Naive thymus-derived CD4-positive, alpha-beta T cell (primary cell): ENCODE measurements at places on chromosomes 3 and 15. TPM values are rescaled to one million over a fixed set of nuclear protein-coding genes. Genes with fewer than 3 reads are reported as not detected.
A peak's percentile ranks its signal among the peaks of the same experiment; 100 is the strongest.

GRCh38 chr3:48208076-48208475 lies 15.2 kb upstream of the CAMP start:
- no peaks in the 10 kb centered on the region for H3K27me3 ChIP-seq
- H3K4me3 ChIP-seq = no peak overlapping the region
- H3K27ac ChIP-seq = no peak overlapping the region
- H3K36me3 ChIP-seq = no peaks in the 10 kb centered on the region
- DNase-seq = no peak

GRCh38 chr3:78258798-78259197 lies 1218.9 kb downstream of the ROBO2 start:
- H3K27ac ChIP-seq = no peak overlapping the region
- H3K4me1 ChIP-seq = no peaks in the 10 kb centered on the region
- H3K36me3 ChIP-seq = no peaks in the 10 kb centered on the region

DNA sequence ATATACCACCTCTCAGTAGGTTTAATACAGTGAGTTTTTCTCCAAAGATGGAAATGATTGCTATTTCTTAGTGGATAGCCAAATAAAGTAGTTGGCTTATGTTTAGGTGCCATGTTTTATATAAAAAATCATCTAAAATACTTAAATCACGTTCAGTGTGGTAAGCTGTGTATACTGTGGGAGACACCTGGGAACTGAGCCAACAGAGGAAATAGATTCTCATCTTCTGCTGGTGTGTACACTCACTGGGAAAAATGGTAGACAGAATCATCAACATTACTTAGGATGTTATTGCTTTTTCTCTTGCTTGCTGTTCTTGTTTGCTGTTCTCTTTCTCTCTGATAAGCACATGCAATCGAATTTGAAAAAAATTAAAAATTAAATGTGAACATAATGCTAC lies 112.6 kb upstream of the MB21D2 start:
- no peaks in the 10 kb centered on the region for H3K27me3 ChIP-seq
- no peak overlapping the region for H3K27ac ChIP-seq
- no peaks in the 10 kb centered on the region for H3K4me1 ChIP-seq
- no peaks in the 10 kb centered on the region for H3K36me3 ChIP-seq
- no peak overlapping the region for H3K4me3 ChIP-seq

Gene GP9
- not detected for total RNA-seq

Gene CTNNB1
- total RNA-seq = 227 TPM

- no peaks in the 10 kb centered on the region for H3K27me3 ChIP-seq
- H3K4me3 ChIP-seq = no peak overlapping the region
- H3K36me3 ChIP-seq = no peaks in the 10 kb centered on the region
- no peak for DNase-seq
- no peaks in the 10 kb centered on the region for H3K4me1 ChIP-seq
- no peak overlapping the region for H3K27ac ChIP-seq
These were observed 10.2 kb upstream of the CHRNA7 start for GRCh38 chr15:32020156-32020555.

- no peaks in the 10 kb centered on the region for H3K36me3 ChIP-seq
- no peak overlapping the region for H3K27ac ChIP-seq
- DNase-seq = no peak
- H3K4me1 ChIP-seq = no peaks in the 10 kb centered on the region
- no peaks in the 10 kb centered on the region for H3K27me3 ChIP-seq
These were observed 11.0 kb upstream of the FBLN2 start for GRCh38 chr3:13537909-13538296.

GRCh38 chr3:126389112-126389793 lies 5.5 kb upstream of the CFAP100 start:
- no peaks in the 10 kb centered on the region for H3K36me3 ChIP-seq
- no peaks in the 10 kb centered on the region for H3K27me3 ChIP-seq
- peak; percentile 49 for DNase-seq
- H3K4me3 ChIP-seq = no peak overlapping the region
- H3K4me1 ChIP-seq = no peaks in the 10 kb centered on the region

DNA sequence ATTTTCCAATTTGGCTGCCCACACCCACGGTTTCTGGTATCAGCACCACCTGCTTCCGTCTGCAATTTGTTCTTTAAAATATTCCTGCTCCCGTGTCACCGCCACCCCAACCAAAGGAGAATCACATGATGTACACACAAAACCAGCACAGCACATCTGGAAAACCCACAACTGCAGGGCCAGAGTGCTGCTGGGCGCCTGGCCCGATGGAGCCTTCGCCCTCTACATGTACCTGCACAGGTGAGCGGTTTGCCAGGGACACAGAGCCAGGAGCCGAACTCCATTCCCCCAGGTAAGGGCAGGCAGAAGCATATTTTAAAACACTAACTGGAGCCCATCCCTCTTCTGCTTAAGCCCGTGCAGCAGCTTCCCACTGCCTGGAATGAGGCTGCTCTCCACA lies 75.6 kb downstream of the ADAMTS17 start:
- no peak overlapping the region for H3K4me3 ChIP-seq
- H3K4me1 ChIP-seq = no peaks in the 10 kb centered on the region
- H3K27ac ChIP-seq = no peak overlapping the region
- H3K36me3 ChIP-seq = no peaks in the 10 kb centered on the region

GRCh38 chr3:32276279-32276841 lies 37.9 kb downstream of the CMTM8 start:
- H3K4me1 ChIP-seq = no peaks in the 10 kb centered on the region
- no peak overlapping the region for H3K27ac ChIP-seq
- no peak overlapping the region for H3K4me3 ChIP-seq

Gene CPLX3
- total RNA-seq = 0.27 TPM

Gene TASOR
- 99.3 TPM for total RNA-seq

- no peak for DNase-seq
- H3K4me1 ChIP-seq = no peaks in the 10 kb centered on the region
- H3K27me3 ChIP-seq = no peaks in the 10 kb centered on the region
- no peak overlapping the region for H3K27ac ChIP-seq
- H3K4me3 ChIP-seq = no peak overlapping the region
These were observed 153.1 kb upstream of the DPH6 start for GRCh38 chr15:35698966-35699575.

DNA sequence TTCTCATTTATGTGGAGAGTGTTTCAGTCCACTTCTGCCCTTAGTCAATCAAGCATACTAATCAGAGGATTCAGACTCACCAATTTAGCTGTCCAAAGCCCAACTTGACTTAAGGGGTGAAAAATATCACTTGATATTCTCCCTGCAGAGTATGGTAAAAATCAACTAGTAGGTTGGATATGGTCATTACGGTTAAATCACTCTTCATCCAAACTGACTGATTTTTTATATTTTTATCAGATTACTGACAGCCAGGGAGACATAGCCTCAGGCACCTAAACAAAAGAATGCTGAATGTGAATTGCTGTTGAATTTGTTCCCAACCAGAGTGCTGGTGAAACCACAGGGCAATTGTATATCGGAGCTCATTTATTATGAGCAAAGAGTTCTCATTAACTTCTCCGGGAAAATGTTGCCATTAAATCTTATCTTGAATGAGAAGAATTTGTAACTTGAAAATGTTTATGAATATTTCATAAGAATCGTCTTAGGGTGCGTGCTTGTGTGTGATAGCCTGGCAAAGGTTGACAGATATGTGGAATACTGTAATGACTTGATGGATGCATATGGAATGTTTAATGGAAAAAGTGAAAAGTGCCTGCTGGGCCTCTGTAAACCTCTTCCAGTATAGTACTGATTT lies 411.2 kb downstream of the NAALADL2 start:
- no peaks in the 10 kb centered on the region for H3K4me1 ChIP-seq
- no peak overlapping the region for H3K27ac ChIP-seq
- no peaks in the 10 kb centered on the region for H3K27me3 ChIP-seq
- no peaks in the 10 kb centered on the region for H3K36me3 ChIP-seq
- no peak for DNase-seq
- no peak overlapping the region for H3K4me3 ChIP-seq

Gene XIRP1
- not detected for total RNA-seq

- no peak overlapping the region for H3K4me3 ChIP-seq
- H3K27ac ChIP-seq = no peak overlapping the region
- no peaks in the 10 kb centered on the region for H3K4me1 ChIP-seq
- no peaks in the 10 kb centered on the region for H3K36me3 ChIP-seq
- no peak for DNase-seq
- no peaks in the 10 kb centered on the region for H3K27me3 ChIP-seq
These were observed 8.4 kb downstream of the GALK2 start for GRCh38 chr15:49178497-49178896.

GRCh38 chr3:189630767-189631372 lies 319 bp upstream of the TP63 start:
- no peaks in the 10 kb centered on the region for H3K4me1 ChIP-seq
- no peaks in the 10 kb centered on the region for H3K36me3 ChIP-seq
- no peak overlapping the region for H3K4me3 ChIP-seq
- no peaks in the 10 kb centered on the region for H3K27me3 ChIP-seq

Gene FSIP1
- 0.19 and 0.36 TPM in 2 replicates for total RNA-seq
